Activated T-helper 1 cell treated with anti-CD3 and anti-CD28 coated beads, Interleukin-2, amount 50 U/mL, for 16 hours (primary cell): ENCODE measurements at places on chromosomes 13 and 19.

GRCh38 chr13:36038785-36039555 is 92.2 kb downstream of the DCLK1 start:
- DNase-seq = no peak

DNA sequence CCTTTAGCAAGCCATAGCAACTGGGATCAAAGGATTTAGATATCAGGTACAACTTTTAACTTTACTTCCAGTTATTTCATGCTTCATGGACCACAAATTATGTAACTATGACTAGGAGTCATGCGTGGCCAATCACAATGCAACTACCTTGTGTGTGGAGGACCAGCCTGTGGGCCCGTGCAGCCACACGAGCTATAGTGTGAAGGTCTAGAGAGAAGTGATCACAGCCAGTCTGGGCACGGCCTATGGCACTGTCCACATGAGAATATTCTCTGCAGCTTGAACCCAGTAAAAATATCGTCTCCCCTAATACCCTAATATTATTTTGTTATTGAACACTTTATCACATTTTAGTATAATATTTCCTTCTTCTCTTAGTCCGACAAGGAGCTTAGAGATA is 464.9 kb upstream of the MIR17HG start:
- DNase-seq = no peak

- DNase-seq = no peak
Measured at GRCh38 chr13:111908981-111909380, 158.0 kb upstream of the SOX1 start.

DNA sequence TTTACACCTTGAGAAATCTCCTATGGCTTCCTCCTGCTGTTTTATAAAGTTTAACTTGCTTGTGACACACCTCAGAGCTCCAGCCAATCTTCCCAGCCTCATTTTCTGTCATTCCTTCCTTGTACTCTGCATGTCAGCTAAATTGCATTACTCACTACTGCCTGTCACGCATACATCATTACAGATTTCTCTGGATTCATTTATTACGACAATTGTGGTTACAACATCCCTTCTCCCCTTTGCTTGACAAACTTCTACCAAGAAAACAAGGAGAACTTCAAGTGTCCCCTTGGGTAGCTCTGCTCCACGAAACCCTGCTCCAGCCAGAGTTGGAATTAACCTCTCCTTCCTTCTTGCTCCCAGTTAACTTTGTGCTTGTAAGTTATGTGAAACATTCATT is 22.0 kb upstream of the GPR18 start:
- no peak for DNase-seq

GRCh38 chr19:6753178-6754031 is 13.8 kb downstream of the SH2D3A start:
- DNase-seq = peak; percentile 65

- DNase-seq = no peak
Measured at GRCh38 chr13:92175330-92175729, 776.9 kb downstream of the GPC5 start.

DNA sequence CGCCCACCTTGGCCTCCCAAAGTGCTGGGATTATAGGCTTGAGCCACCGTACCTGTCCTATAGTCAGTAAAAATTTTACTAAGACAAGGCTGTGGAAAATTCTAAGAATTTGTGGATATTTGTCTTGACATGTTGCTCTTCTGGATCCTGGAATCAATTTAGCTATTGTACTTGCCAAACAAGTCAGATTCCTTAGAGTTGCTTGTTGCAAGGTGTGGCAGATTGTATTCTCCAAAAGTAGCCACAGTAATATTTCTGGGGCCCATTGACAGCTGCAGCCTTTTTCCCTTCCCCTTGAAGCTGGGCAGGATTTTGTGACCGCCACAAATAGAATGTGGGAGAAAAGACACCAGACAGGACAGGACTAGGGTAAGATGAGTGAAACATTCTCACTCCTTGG is 98.8 kb upstream of the TMTC4 start:
- no peak for DNase-seq

- DNase-seq = no peak
Measured at GRCh38 chr13:42239161-42239560, 32.8 kb upstream of the AKAP11 start.

DNA sequence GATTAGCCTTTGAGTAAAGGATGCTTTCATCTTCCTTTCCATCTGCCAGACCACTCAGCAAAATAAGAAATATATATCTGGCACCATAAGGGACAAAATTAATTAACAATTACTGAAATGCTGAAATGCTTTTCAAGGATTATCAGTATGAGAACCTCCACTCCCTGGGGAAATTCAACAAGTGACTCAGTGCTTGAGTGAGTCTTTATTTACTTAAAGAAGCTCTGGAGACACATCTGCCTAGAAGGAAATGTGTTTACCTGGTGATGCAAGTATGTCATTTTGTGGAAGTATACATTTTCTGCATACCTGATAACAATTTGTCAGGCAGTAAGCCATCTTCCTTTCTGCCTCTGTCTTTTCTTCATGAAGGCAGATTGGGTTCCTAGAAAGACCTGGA is 23.4 kb downstream of the ZNF560 start:
- DNase-seq = no peak

GRCh38 chr19:28727480-28728159 is 485.3 kb downstream of the UQCRFS1 start:
- no peak for DNase-seq

- DNase-seq = no peak
Measured at GRCh38 chr19:47560999-47561398, 11.9 kb downstream of the ZNF541 start.

DNA sequence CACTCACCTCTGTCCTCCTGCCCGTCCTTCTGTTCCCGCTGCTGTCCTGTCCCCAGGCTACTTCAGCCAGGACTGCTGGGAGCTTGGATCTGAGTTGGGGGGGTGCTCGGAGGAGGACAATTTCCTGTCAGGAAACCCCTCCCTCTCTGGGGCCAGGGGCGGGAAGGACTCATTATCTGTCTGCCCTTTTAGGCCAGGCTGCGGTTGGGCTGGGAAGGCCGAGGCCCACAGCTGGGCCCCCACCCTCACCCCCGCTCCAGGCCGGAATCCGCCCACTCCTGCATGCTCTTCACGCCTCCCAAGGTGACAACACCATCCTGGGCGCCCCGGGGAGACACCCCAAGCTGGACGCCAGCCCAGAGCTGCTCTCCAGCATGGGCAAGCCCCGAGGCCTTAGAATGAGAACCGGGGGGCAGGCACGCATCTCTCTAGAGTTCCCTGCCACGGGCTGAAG is at the start of gene EXOC3L2:
TSS of gene EXOC3L2 (minus strand) at position 74 of the 454 bp plus-strand sequence. CDS start 6,362 bp downstream, outside the sequence.
- DNase-seq = no peak

DNA sequence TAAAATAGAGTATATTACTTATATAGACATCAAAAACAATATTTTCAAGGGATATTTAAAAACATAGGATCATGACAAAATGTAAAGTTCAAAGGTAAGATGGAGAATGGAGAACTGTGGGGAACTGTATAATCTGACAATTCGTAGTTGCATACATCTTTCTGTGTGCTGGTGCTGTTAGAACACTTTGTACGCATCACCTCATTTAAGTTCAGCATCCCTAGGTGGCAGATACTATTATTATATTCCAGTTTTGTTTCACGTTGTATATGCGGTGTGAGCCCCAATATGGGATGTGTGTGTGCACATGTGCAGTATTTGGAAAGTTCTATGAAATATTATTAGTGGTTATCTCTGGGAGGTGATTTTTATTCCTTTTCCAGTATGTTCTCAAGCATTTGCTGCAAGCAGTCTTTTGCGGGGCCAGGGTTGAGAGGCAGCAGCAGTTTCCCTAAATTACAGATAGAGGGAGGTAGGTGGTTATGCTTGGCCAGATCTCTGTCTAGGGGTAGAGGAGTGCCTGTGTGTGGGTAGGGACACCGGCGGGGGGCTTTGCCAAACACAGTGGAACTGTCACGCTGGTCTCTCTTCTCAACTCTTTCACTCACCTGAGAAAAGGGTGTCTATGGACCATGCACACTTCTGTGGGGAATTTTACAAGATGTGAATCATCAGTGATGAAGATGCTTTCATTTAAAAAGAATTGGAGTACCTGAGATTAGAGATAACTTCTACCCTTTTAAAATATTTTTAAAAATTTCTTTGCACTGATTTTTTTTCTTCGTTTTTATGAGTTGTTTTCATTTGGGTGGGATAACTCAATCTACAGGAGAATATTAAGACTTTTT is 55.6 kb upstream of the ALOX5AP start:
- peak; percentile 5 for DNase-seq

DNA sequence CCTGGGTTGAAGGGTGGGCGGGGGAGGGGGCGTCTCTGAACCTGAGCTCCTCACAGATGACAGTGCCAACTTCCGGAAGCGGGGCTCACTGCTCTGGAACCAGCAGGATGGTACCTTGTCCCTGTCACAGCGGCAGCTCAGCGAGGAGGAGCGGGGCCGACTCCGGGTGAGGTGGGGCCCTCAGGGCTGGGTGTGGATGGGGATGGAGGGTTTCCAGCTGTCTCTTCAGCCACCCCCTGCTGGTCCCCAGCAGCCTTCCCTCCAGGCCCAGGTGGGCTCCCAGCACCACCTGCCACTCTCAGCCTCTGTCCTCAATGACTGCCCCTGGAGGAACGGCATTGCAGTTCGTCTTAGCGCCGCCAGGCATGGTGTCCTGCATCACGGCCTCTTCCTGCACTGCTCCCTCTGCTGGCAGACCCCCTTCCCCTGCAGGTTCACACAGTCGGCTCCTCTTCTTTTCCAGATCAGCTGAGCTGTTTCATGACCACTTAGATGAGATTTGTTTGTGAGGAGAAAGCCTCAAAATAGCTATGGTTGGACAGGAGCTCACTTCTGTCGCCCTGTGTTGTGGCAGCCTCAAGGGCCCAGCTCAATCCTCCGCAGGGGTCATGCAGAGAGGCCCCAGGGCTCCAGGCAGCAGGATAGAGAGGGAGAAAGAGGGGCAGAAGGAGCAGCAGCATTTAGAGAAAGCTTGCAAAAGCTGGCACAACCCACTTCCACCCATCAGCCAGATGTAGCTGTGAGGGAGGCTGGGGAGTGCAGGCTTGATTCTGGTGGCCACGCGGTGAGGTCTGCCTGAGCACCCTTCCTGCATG is 2.5 kb upstream of the GARIN5A start:
- DNase-seq = no peak

DNA sequence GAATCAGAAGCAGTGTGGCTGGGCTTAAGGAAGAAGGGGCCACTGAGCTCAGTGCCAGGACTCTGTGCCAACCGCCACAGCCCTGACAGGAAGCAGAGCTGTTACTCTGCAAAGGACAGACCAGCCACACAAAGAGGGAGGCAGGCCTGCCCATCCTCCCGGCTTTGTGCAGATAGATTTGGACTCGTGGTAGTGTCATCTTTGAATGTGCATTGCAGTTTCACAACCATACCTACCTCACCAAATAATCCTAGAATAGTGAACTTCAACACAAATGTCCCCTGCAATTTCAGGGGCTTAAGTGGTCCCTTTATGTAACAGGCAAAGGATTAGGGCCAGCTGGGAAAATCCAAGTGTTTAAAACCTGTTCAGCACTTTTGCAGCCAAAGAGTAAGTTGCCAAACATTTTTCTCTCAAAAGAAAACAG is 55.1 kb upstream of the CLDN10 start:
- no peak for DNase-seq

- DNase-seq = no peak
Measured at GRCh38 chr13:63636316-63636993, 2220.8 kb upstream of the PCDH20 start.

GRCh38 chr13:23995283-23996073 is 98.2 kb upstream of the C1QTNF9B start:
- DNase-seq = no peak

DNA sequence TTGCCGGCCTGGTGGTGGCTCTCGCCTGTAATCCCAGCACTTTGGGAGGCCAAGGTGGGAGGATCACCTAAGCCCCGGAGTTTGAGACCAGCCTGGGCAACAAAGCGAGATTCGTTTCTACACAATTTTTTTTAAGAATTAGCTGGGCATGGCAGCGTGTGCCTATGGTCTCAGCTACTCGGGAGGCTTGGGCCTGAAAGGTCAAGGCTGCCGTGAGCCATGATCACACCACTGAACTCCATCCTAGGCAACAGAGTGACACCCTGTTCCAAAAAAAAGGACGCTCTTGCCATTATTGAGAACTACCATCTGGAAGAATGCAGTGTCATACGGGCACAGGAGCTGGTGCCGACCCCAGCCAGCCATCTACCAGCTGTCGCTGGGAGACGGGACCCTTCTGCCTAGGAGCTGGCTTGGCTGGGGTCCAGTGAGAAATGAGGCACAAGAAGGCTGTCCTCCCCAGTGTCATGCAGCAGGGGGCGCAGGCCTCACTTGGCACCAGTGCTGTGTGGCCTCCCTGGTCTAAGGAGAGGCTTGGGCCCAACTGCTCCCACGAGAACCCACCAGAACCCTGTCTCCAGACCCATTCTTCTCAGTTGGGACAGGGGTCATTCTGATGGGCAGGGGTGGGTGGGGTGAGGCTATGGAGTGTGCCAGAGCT is 12.2 kb upstream of the RELB start:
- DNase-seq = peak; percentile 31

DNA sequence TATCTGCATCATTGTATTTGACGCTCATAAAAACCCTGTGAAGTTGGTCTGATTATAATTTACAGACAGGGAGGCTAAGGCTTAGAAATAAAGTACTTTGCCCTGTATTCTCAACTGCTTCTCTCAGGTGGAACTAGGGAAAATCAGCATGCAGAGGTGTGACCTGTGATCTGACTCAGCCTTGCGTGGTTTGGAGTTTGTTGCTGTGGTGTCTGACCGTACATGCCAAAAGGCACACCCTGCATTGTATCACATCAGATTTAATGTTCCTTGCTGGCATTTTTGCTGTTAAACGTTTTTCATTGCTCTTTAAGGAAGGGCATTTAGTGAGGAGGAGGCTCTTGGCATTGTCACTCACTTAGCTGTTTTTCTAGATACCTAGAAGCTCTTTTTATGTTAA is 58.8 kb upstream of the C1QTNF9B start:
- no peak for DNase-seq

- DNase-seq = no peak
Measured at GRCh38 chr13:113143466-113144254, 14.8 kb upstream of the PROZ start.

DNA sequence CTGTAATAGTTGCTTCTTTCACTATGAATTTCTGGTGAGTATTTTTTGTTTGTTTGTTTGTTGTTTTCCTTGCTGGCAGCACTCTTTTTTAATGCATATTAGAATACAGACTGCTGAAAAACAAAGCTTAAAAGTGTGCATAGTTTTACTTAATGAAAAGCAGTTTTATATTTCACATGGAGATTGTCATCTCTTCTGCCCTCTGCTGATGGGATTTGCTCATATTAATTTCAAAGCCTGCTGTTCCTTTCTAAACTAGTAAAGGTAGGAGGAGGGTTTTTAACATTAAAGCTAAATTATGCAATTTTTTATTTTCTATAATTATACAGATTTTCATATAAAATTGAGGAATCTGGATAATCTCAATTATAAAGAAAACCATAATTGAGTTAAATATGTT is 692.6 kb upstream of the SLITRK1 start:
- DNase-seq = no peak

DNA sequence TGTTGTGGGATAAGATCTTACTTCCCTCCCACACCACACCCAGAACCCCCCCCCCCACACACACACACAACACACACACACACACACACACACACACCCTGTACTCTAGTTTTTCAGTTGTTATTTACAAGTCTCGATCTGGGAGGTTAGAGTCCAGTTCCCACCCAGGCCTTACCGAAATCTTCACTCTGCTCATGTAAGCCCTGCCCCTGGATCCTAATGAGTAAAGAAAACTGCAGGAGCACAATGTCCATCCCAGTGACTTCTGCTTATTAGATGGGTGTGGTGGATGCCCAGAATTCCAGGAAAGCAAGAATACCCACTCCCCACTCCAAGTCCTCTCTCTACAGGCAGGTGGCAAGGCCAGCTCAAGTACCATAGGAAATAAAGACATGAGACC is 23.0 kb downstream of the STARD13 start:
- no peak for DNase-seq
